ENCODE measurements at places on chromosomes 4 and X. TPM values are rescaled to one million over a fixed set of nuclear protein-coding genes. Genes with fewer than 3 reads are reported as not detected.

The RPA4 gene
- total RNA-seq: 1.9 TPM

The ALB gene
- total RNA-seq: 0.64 TPM

The MAGEC1 gene
- not detected for total RNA-seq

The SUPT20HL1 gene
- not detected for total RNA-seq

- no peaks in the 10 kb centered on the region for H3K4me1 ChIP-seq
- H3K4me3 ChIP-seq: no peak overlapping the region
Observed at GRCh38 chr4:70000711-70001110, 4.9 kb downstream of the STATH start.

DNA sequence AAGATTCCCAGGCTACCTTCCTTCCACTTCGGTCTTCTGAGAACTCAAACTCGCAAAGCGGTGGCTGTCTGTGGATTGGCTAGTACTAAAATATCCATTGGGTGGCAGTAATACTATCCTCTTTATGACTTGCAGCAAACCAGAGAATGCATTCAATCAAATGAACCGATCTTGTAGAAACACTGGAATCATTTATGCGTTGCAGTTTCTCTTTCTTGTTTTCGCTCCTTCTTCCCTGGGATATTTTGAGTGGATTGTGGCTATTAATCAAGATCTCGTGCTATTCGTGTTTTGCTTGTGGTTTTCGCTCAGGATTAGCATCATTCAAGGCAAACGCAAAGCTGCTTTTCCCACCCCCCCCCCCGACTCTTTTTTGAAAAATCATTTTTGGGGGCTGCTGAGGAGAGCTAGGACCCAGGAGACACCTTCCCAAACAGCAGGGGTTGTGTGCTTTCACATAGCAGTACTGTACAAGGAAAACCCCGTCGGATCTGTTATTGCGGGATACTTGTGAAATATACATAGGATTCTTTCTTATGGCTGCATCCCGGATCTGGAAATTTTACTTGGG is at the start of gene IL1RAPL1:
Gene IL1RAPL1 (plus strand): TSS at position 466 of the 571 bp plus-strand sequence.
- no peak within 1 kb of the TSS for H3K27ac ChIP-seq
- H3K27me3 ChIP-seq: no peaks in the 10 kb centered on the region
- H3K36me3 ChIP-seq: no peaks in the 10 kb centered on the region
- peaks cover 3% of the 10 kb centered on the region for H3K4me1 ChIP-seq
- no peak for DNase-seq

GRCh38 chrX:8971116-8971515 is 62.8 kb downstream of the FAM9B start:
- H3K27me3 ChIP-seq: no peaks in the 10 kb centered on the region
- H3K4me1 ChIP-seq: no peaks in the 10 kb centered on the region
- no peak overlapping the region for H3K4me3 ChIP-seq
- no peaks in the 10 kb centered on the region for H3K36me3 ChIP-seq
- no peak overlapping the region for H3K27ac ChIP-seq

GRCh38 chr4:145644699-145645098 is 25.5 kb downstream of the MMAA start:
- H3K4me3 ChIP-seq: no peak overlapping the region
- no peaks in the 10 kb centered on the region for H3K27me3 ChIP-seq
- peaks cover 8% of the 10 kb centered on the region for H3K36me3 ChIP-seq
- H3K27ac ChIP-seq: no peak overlapping the region
- peaks cover 10% of the 10 kb centered on the region for H3K4me1 ChIP-seq

DNA sequence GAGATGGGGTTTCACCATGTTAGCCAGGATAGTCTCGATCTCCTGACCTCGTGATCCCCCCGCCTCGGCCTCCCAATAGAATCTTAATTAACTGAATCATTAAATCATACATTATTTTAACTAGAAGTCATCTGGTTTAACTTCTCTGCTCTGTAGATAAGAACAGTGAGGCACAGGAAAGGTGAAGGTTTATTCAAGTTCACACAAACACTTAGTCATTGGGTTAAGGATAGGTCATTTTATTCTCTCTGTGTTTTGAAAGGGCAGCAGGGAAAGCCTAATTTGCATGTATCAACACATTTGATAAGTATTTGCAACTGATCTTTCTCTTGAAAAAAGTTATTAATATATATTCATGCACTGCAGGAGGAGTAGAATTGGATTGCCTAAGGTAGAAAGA is 1.1 kb upstream of the ETNPPL start:
- H3K4me3 ChIP-seq: no peak overlapping the region
- no peak overlapping the region for H3K27ac ChIP-seq
- H3K27me3 ChIP-seq: peaks cover 3% of the 10 kb centered on the region
- DNase-seq: no peak
- H3K36me3 ChIP-seq: no peaks in the 10 kb centered on the region

DNA sequence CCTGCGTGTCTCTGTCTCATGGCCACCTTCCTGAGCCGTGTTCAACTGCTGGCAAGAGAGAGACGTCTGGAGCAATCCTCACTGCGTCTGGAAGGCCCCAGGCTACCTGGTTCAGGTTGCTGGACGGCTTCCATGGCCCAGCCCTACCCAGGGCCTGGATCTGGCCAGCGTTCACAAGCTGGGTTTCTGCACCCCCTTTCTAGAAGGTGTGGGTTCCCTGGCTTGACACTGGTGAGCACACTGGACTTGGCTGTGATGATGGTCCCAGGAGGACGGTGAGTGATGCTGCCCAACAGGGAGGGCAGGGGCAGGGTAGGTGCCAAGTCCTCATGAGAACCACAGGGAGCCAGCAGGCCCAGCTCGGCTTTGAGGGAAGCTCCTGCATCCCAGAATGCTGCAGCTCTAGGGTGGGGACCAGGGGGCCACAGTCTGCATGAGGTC is 63.4 kb downstream of the HTRA3 start:
- no peak for DNase-seq
- H3K36me3 ChIP-seq: no peaks in the 10 kb centered on the region
- no peaks in the 10 kb centered on the region for H3K27me3 ChIP-seq
- no peak overlapping the region for H3K4me3 ChIP-seq
- no peaks in the 10 kb centered on the region for H3K4me1 ChIP-seq

- no peaks in the 10 kb centered on the region for H3K36me3 ChIP-seq
Observed at GRCh38 chrX:134622056-134622812, 36.0 kb downstream of the PLAC1 start.

- H3K27ac ChIP-seq: no peak overlapping the region
- H3K4me3 ChIP-seq: no peak overlapping the region
- peak; percentile 54 for DNase-seq
- H3K36me3 ChIP-seq: no peaks in the 10 kb centered on the region
Observed at GRCh38 chr4:47704693-47705325, 133.1 kb downstream of the CORIN start.
